NCI-H2029 treated with DMSO at 0.1 percent for 48 hours (cell line): ENCODE measurements at places on chromosomes 5 and 9.

GRCh38 chr9:4308482-4308881 lies 8.6 kb upstream of the GLIS3 start:
- no peak for DNase-seq

- no peak for DNase-seq
These were observed 33.5 kb downstream of the ELL2 start for GRCh38 chr5:95927927-95928723.

DNA sequence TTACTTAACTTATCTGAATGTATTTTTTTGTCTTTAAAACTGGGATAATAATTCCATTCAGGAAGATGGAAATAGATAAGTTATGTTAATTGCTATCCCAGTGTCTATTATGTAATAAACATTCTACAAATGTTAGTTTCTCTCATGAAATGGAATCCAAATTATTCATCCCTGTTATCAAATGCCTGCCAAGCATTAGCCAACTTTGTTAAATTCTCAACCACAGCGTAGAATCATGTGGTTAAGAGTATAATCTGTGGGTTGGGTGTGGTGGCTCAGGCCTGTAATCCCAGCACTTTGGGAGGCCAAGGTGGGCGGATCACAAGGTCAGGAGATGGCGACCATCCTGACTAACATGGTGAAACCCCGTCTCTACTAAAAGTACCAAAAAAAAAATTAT lies 912.9 kb upstream of the SEMA6A start:
- no peak for DNase-seq

- no peak for DNase-seq
These were observed 37.8 kb downstream of the MOCS2 start for GRCh38 chr5:53071738-53072137.

- DNase-seq = no peak
These were observed 92.7 kb downstream of the COL5A1 start for GRCh38 chr9:134734270-134734669.

DNA sequence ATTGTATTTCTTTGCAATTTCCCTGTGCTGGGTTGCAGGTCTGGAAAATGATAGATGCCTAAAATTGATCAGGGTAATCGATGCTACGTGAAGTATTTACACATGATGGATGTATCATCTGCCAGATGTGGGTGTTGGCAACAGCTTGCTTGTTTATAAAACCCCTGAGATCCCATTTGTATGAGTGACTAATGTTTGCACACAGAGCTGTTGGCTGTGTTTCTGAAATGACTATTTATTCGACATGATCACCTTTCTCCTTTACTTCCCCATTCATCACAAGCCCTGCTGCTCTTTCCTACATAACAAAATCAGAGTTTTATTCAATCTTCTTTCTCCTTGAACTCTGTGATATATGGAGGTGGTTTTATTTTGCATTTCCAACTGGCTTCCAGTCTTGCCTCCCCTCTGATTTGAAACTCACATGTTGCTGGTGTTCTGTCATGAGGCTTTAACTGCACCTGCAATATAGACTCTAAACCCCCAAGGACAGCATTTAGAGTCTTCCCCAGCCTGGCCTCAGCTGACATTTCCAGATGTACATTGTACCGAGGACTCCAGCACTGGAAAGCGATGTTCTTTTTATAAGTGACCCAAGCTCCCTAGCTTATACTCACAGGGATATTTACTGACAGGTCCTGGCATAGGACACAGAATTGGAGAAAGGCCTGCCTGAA lies 50.7 kb upstream of the SHB start:
- DNase-seq = peak; percentile 85
